T-helper 1 cell (primary cell): ENCODE measurements at places on chromosomes 4 and X.
A peak's percentile ranks its signal among the peaks of the same experiment; 100 is the strongest.

GRCh38 chr4:95272797-95273196 lies 276.0 kb downstream of the UNC5C start:
- no peak for DNase-seq

- DNase-seq, result no peak
These were observed 134.9 kb downstream of the STOX2 start for GRCh38 chr4:184039963-184040383.

GRCh38 chrX:87900320-87900908 lies 382.8 kb downstream of the KLHL4 start:
- DNase-seq, result peak; percentile 52

- DNase-seq, result no peak
These were observed 358.3 kb upstream of the BOD1L1 start for GRCh38 chr4:13985837-13986236.

- DNase-seq, result no peak
These were observed 303.6 kb upstream of the FAT1 start for GRCh38 chr4:187027272-187027671.
